ENCODE measurements at places on chromosomes 3 and 15. TPM values are rescaled to one million over a fixed set of nuclear protein-coding genes. Genes with fewer than 3 reads are reported as not detected.
A peak's percentile ranks its signal among the peaks of the same experiment; 100 is the strongest.

GRCh38 chr3:108088697-108089096 lies 2.1 kb downstream of the CD47 start:
- DNase-seq, result no peak

DNA sequence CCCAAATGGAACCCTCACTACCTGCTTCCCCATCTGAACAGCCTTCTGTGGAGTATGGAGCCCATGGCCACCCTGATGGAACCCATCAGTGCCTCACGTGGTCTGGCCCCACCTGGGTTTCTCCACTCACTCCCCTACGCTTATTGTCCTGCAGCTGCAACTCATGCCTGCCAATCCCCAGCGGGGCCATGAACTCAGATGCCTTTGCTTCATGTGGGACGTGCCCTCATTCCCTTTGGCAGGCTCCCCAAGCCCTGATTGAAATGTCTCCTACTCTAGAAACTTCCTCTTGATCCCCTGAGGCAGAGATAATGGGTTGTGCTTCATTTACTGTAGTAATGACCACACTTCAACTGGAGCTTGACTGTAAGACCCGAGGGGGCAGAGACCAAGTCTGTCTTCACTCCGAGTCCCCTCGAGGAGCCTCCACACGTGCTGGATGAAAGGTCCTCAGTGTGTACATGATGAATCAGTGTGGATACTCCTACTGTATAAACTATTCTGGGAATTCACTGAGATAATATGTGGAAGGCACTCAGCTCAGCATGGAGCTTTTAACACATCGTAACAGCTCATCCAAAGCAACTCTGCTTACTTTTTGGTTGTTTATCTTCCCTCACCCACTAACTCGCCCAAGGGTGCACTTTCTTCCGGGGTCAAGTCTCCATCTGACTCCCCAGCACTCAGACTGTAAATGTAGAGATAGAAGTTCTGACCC lies 232.8 kb upstream of the BHLHE40 start:
- peak; percentile 57 for DNase-seq

GRCh38 chr15:88440021-88440420 lies 27.2 kb downstream of the MRPL46 start:
- no peak for DNase-seq

- DNase-seq, result no peak
Measured at GRCh38 chr15:82970078-82970686, 15.8 kb upstream of the RAMAC start.

- DNase-seq, result peak; percentile 34
Measured at GRCh38 chr3:157163217-157163953, 3.4 kb upstream of the CCNL1 start.

DNA sequence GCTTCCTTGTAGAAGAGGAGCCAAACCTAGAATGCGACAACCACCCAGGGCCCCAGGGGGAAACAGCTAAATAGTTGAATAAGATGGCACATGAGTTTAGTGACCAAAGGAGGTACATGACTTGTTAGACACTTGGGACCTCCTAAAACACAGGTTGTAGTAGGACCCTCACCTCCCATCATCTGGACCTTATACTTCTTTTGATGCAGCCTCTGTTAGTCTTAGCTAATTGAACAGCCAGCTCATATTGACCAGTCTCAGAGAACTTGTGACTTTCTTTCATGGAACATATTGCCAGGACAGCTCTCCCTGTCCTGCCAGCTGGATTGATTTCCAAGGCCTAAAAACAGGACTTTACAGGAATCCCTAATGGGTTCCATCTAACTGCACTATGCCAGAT lies 45.0 kb downstream of the SPSB4 start:
- DNase-seq, result no peak

DNA sequence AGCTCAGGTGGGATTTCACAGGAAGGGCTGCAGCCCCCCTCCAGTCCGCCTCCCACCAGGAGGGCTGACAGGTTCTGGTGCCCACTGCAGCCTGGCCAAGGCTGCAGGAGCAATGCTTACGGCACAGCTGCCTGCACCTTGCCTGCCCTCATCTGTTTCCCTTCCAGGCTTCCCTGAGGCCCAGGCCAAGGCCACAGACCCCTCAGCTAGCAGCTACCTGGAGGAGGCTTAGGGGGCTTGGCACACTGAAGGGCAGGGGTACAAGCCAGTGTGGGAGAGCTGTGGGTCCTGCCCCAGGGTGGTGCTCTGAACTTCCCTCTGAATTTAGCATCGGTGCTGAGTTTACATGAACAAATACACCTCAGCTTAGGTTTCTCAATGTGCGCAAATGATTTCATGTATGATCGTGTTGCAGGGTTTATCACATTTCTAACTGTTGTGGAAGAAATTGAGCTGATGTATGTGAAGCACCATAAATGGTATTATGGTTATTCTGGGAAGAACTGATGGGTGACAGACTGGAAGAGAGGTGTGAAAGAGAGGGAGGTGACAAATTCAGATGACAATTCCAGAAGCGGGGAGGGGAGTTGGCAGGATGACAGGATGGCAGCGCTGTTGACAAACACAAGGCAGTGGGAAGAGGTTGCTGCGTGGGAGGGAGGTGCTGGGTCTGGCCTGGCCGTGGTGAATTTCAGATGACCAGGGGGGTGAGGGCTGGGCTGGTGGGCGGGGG lies 6.1 kb downstream of the RHCG start:
- no peak for DNase-seq

DNA sequence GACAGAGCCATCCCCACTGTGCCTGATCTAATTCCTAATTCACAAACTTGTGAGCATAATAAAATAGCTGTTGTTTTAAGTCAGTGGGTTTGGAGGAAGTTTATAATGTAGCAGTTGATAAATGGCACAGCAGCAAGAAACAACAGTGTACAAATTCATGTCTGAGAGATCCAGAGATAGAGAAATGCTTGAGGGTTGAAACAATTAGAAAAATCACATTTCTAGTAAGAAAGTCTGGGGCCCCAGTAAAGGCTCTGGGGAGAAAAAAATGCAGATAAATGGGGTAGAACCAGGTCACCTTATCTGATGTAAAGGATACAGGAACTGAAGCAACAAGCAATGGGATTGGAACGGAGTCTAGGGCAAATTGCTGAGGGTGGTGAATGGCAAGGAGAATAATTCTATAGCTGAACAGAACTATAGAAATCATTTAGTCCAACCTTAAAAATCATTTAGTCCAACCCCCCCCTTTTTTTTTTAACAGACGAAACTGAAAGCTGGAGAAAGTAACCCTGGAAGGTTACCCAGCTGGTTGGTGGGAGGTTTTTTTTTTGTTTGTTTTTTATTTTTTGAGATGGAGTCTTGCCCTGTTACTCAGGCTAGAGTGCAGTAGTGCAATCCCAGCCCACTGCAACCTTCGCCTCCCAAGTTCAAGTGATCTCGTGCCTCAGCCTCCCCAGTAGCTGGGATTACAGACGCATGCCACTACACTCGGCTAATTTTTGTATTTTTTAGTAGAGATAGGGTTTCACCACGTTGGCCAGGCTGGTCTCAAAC lies 14.3 kb upstream of the SHQ1 start:
- DNase-seq, result no peak

- DNase-seq, result no peak
Measured at GRCh38 chr15:73678498-73678897, 5.7 kb upstream of the CD276 start.

- no peak for DNase-seq
Measured at GRCh38 chr15:98484914-98485313, 163.4 kb upstream of the IGF1R start.

GRCh38 chr3:56855856-56856512 lies 54.2 kb upstream of the ARHGEF3 start:
- peak; percentile 44 for DNase-seq

- DNase-seq, result peak; percentile 38
Measured at GRCh38 chr3:124234852-124235252, 242.9 kb upstream of the ROPN1 start.

- DNase-seq, result no peak
Measured at GRCh38 chr3:157290766-157291165, 130.8 kb upstream of the CCNL1 start.

- no peak for DNase-seq
Measured at GRCh38 chr3:190074817-190075216, 45.9 kb downstream of the P3H2 start.

- no peak for DNase-seq
Measured at GRCh38 chr3:5201536-5201935, 14.0 kb downstream of the EDEM1 start.

DNA sequence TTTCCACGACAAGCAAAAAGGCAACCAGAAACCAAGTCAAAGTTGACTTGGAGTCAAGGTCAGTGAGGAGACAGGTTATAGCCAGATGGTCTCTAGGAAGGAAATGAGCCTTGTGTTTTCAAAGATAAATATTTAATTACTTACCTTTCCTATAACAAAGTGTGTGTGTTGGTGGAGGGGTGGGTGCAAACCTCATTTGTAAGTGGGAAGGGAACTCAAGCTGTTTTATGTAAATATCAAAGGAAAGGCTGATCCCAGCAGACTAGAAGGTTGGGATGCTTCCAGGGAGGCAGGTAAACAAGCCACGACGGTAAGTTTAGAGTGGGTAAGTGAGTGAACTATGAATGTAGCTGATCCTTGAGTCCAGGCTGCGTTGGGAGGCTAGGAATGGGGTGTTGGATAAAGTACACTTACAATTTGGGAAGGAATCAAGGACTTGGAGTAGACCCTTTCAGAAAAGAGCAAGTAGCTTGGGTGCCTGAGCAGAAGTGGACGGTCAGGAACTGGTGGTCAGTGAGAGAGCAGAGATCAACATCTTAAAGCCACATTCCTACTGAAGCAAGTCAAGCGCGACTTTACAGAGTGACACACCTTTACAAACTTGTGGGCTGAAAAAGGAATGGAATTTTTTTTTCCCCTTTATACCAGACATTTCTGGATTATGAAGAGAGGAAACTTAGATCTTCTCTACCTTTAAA lies 82.0 kb upstream of the TBL1XR1 start:
- no peak for DNase-seq

DNA sequence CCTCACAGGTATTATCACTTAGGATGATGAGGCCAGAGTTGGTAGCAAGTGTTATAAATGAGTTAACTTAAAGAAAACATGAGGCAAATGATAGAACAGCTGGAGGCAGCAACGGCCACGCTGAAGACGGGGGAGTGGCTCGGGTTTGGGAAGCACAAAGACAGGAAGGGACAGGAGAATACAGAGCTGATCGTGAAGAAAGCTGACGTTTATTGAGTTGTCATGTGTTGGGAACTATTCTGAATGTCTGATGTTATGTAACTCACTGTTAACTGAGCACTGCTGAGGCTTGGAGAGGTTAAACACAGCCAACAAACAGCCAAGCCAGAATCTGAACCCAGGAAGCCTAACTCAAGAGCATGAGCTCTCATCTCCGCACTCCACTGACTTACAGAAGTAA lies 42.3 kb downstream of the FGD5 start:
- no peak for DNase-seq

DNA sequence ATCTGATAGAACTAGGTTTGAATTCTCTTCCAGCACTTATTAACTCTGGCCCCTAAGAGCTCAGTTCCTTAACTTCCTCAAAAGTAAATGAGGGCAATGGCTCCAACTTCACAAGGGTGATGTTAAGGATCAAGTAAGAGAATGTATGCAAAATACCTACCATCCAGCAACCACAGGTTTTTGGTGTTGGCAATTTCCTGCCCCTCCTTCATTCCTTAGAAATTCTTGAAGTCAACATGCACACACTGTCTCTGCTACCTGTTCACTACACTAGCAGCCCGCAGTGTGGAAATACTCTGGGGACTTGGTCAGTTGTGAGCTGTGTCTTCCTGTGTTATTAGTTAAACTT lies 5.0 kb downstream of the ZBED2 start:
- no peak for DNase-seq

GRCh38 chr3:38651153-38651789 lies 1.8 kb upstream of the SCN5A start:
- DNase-seq, result peak; percentile 80

DNA sequence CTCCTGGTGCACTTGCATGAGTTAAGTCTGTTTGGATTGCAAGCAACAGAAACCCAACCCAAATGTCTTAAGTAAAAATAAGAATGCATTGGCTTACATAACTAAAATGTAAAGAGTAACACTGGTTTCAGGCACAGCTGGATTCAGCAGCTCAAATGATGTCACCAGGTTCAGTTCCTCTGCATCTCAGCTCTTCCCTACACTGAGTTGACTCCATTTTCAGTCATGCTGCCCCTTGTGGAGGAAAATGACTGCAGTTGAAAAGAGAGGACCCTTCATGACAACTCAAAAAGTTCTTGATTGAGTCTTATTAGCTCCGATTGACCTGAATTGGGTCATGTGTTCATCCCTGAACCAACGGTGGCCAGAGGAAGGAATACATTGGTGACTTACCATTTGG lies 138.5 kb upstream of the ABI3BP start:
- DNase-seq, result no peak

DNA sequence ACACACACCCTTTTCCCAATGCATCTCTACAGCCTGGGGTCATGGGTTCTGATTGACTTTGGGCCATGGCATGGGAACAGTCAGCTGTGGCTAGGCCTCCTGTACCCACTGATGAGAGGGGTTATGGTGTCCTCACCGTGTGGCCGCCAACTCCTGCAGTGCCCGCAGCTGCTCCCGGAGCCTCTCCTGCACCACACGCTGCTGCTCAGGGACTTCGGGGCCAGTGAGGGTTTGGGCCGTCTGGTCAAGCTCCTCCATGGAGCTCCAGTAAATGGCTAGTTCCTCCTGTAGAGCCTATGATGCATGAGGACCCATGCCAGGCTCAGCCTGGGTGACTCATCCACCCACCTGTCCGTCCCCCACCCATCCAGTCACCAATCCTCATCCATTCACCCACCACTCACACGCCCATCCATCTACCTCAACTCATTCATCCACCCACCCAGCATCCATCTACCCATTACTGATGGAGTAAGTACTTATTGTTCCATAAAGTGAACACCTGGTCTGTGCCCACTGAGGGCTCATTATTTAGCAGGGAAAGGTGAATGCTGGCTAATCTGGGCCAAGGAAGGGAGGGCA lies 21.6 kb downstream of the SPTBN5 start:
- DNase-seq, result no peak

- no peak for DNase-seq
Measured at GRCh38 chr3:114519415-114519814, 225.6 kb downstream of the TIGIT start.

Gene ARIH2
- total RNA-seq, result 141 TPM

Gene SLC6A1
- total RNA-seq, result 0.62 TPM

Gene TTLL13
- total RNA-seq, result 0.20 TPM

Gene SERPINI2
- total RNA-seq, result not detected

Gene ATP8B4
- 3.1 TPM for total RNA-seq

Gene TMEM44
- 5.3 TPM for total RNA-seq

Gene THSD4
- 80.7 TPM for total RNA-seq

Gene USP50
- total RNA-seq, result not detected
